ENCODE measurements at places on chromosomes 12 and 14. TPM values are rescaled to one million over a fixed set of nuclear protein-coding genes. Genes with fewer than 3 reads are reported as not detected.

DNA sequence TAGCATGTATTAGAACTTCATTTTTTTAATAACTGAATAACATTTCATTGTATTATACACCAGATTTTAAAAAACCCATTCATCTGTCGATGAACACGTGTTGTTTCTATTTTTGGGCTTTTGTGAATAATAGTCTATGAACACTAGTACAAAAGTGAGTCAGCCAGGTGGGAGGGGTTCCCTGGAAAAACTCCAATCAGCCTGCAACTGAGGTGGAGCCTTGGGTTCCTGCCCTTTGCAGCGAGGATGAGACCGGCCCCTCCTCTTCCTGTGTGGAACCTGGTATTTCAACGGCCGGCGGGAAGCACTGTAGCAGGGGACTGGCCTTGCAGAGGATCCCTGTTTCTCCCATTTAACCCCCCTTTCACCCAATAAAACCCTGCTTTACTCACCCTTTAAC, 56.1 kb downstream of the LMNTD1 start:
- DNase-seq: no peak

GRCh38 chr14:36588119-36588518, 5.7 kb upstream of the NKX2-8 start:
- no peak for DNase-seq

DNA sequence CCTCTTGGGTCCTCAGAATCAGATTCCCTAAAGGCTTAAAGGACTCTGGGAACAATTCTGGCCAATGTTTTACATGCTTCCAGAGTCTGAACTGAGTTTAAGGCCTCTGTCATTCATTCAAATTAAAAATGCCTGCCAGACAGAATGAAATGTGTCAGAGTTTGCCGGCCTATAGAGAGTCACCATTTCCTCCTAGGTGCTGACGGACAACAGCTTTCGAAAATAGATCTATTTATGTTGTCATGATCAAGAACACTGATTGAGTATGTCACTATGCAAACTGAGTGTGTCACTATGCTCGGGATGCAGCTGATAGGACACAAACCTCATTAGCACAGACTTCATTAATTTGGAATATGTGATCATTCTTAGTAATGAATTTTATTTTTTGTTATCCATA, 151.4 kb upstream of the TMCC3 start:
- DNase-seq: no peak

- DNase-seq: peak; percentile 69
Observed at GRCh38 chr12:2891240-2892053, 756 bp downstream of the TULP3 start.

- no peak for DNase-seq
Observed at GRCh38 chr12:92467886-92468285, 234.9 kb upstream of the PLEKHG7 start.

DNA sequence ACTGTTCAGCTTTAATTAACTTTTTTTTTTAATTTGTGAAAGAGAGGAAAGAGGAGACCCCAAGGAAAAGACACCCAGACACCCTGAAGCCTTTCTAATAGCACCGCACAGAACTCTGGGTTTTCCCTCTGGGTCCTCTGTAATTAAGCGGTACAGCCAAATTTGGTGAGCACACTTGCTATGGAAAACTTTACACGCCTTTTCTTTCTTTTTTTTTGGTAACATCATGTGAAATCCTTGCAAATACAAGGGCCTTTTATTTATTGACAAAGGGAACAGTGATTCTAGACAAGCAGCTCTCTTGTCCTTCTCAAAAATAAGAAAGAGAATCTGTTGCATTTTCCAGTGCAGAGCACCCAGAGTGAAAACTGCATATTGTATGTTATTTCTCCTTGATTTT, 44.4 kb upstream of the CPM start:
- DNase-seq: no peak

- DNase-seq: no peak
Observed at GRCh38 chr12:22115711-22116110, 69.7 kb downstream of the CMAS start.

GRCh38 chr14:72793156-72793939, 100.6 kb downstream of the DPF3 start:
- no peak for DNase-seq

DNA sequence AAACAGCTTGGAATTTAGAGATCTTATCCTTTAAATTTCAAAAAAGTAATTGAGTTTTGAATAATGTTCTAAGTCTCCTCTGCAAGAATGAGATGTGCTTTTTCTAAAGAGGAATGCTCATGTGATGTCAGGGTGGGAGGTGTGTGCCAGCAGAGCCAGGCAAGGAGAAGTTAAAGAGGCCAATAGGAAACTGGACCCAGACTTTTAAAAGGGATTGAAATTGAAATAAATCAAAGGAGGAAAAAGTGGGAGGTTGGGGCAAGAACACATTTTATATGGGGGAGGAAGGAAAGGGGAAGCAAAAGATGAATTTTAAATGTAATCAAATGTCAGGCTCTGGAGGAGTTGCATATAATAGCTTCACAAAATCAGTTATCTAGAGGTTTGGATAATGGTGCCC, 126.1 kb downstream of the FIGNL2 start:
- DNase-seq: no peak

DNA sequence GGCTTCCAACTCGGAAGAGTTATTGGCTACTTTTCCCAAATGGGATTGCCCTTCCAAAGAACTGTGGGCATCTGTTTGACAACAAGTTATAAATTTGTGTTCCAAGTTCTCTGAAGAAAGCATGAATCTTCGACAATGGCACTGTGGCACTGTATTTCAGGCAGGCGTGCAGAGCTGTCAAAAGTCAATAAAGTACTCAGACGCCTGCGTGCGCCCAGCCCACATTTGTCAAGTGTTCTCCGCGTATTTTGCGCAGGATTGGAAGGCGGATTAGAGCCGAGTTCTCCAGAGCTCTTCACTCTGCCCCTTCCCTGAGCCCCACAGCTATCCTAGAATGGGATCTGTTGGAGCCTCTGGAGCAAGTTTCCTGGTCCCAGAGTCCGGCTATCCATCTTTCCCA, 103.2 kb downstream of the SLC25A47 start:
- no peak for DNase-seq

DNA sequence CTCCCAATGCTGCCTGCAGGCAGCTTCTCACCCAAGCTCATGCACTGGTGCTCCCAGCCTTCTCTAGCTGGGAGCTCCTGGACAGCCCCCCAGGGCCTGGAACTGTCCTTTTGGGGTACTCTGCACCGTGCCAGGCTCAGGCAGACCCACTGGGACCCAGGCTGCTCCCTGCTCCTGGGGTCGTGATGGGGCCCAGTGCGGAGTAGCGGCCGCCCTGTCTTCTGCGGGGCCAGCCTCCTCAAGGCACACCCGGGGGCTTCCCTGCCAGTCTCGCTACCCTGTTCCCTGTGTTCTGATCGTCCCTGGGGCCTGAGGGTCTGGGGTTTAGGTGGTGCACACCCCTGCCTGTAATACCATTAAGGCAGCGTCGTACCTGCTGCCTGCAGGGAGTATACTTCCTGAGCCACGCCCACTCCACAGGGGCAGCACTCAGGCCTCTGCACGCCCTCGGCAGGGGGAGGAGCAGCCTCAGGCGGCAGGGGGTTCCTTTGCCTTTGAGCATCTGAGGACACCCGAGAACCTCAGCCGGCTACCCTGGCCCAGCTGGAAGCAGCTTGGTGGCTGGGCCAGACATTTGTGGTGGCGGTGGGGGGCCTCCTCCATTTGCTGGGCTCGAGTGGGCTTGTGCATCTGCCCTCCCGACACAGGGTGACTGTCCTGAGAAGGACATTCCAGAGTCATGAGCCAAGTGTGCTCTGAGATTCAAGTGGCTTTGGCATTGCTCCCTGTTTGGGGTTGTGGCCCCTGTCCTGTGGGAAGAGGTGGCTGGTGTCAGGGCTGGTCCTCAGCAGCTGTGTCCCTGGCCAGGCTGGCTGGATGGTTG, 9.2 kb upstream of the CRIP2 start:
- DNase-seq: no peak

DNA sequence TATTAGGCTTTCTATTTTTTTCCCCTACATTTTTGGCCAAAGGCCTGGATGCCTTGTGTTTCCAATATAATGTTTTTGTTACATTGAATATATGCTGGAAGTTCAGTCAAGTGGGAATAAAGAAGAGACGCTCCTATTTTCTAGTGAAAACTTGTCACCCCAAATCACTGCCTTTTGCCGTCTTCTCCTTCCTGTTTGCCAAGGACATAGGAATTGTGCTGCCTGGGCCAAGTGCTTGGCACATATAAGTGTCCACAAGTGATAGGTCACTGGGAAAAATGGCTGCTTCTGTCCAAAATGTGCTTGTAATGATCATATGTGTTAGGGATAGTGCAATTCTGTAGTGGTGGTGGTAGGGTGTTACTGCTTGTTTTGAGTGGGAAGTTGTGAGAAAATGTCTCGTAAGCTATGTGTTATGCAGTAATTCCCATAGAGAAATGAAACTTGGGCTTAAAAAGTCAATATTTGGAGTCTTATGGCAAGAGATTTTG, 11.6 kb upstream of the KCNJ8 start:
- no peak for DNase-seq

Gene HOXC12
- not detected for total RNA-seq

Gene FOXG1
- total RNA-seq: not detected

Gene P3H3
- total RNA-seq: 2.1 TPM

Gene GLIPR1L1
- total RNA-seq: not detected

Gene SLC25A47
- 96.4 TPM for total RNA-seq

Gene PZP
- total RNA-seq: 5.8 TPM

Gene LBHD2
- total RNA-seq: not detected

Gene SIX1
- not detected for total RNA-seq

Gene NPFF
- not detected for total RNA-seq

Gene DPPA3
- not detected for total RNA-seq

Gene CPNE6
- total RNA-seq: 0.12 TPM
